Epithelial cell of proximal tubule (primary cell): ENCODE measurements at places on chromosomes 12 and 14. TPM values are rescaled to one million over a fixed set of nuclear protein-coding genes. Genes with fewer than 3 reads are reported as not detected.

GRCh38 chr12:75337905-75338304, 3.4 kb downstream of the GLIPR1L1 start:
- no peak for DNase-seq

- DNase-seq, result peak; percentile 78
These were observed 17.4 kb upstream of the PYGL start for GRCh38 chr14:50961605-50962221.

- no peak for DNase-seq
These were observed 98.9 kb downstream of the ANO6 start for GRCh38 chr12:45314770-45315169.

DNA sequence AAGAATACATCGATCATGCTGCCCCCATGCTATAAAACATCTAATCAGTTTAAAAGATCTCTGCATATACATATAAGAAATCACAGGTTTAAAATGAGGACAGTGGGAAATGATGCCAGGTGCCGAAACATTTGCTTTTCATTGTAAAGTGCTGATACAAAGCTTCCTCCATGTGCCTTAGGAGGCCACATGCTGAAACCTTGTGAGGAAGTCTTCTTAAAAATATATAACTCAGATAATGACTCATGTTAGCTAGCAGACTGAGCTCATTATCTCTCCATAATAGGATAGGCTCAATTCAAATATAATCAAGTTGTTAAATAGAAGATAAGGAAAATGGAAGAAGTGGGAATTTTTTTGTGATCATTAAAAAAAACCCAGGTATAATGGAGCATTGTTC, 65.9 kb downstream of the RFX4 start:
- DNase-seq, result no peak

- no peak for DNase-seq
These were observed 186.7 kb upstream of the FKBP4 start for GRCh38 chr12:2607881-2608607.

DNA sequence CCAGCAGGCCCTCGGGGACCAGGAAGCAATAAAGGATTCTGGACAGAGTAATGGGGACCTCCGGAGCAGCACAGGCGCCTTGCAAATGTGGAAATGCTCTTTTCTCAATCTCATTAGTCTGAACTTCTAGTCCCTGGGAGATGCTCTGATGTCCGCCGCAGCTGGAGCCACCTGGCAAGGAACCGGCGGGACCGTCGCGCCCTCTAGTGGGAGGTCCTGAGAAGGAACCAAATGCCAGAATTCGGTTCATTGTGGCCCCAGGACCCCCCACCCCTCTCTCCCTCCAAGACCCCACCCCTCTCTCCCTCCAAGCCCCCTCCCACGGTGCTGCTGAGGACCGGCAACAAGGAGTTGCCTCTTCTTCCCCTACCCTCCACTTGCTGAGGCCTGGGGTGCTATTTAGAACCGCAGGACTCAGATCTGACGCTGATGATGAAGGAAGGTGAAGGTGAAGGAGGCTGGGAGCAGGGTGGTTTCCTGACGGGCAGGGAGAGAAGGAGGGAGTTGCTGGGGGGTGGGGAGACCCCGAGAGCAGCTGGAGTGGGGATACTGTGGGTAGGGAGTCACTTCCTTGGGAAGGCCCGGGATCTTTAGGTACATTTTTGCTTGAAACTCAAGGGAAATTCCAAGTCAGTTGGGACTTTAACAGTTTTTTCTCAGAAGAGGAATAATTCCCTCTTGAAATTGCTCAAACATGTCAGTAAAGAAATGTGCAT, 42.5 kb downstream of the SMIM41 start:
- no peak for DNase-seq

GRCh38 chr12:4239746-4240145, 33.8 kb upstream of the CCND2 start:
- no peak for DNase-seq

- no peak for DNase-seq
These were observed 1.5 kb downstream of the AQP6 start for GRCh38 chr12:49974231-49974675.

GRCh38 chr12:31931796-31932715, 27.2 kb upstream of the RESF1 start:
- DNase-seq, result no peak

DNA sequence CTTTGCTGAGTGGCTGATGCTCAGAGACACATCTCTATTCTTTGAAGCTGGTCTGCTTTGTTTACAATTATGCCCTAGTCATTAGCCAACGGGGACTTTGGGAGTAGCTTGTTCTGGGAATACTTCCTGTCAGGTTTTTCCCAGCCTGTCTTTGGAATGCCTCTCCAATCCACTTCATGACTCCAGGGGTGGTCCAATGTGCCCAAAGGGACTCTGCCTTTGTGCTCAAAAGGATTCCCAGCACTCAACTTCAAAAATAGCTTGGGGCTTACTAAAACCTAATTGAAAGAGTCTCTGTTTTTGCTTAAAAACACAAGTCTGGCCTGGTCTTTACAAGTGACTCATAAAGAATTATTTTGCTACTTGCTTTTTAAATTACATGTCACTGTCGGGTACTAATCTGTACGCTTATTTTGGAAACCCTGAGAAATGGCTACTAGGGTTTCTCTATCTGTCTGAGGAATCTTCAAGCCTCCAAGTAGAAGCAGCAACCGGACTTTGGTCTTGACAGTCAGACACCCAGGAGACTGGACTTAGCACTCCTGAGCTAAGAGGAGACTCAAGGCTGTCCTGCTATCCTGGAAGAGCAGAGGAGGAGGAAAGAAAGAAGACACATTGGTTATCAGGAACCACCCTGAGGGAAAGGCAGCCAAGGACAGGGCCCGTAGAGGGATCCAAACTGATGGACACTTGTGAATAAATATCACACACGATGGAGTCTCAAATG, 20.7 kb downstream of the PHLDA1 start:
- no peak for DNase-seq

Gene MLXIP
- 17.5 and 18.5 TPM in 2 replicates for total RNA-seq

Gene SERPINA12
- not detected in 2 replicates for total RNA-seq
